ENCODE measurements at places on chromosomes 12 and 14.

DNA sequence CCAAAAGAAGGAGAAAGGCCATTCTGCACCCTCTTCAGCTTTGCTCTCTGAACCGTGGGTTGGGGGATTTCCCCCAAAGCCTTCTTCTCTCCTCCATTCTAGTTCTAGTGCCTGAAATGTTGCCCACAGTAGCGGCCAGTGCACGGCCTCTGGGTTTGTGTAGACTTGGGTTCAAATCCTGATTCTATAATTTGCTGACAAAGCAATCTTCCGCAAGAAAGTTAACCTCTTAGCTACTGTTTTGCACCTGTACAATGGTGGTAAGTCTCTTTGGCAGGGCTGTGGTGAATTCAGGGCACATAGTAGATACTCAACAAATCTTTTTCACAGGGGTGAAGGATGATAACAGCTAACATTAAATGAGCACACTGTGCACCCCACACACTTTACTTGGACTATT lies 5.8 kb upstream of the CACNA1C start:
- DNase-seq: no peak

- no peak for DNase-seq
Measured at GRCh38 chr12:43585676-43586075, 33.7 kb upstream of the ADAMTS20 start.

DNA sequence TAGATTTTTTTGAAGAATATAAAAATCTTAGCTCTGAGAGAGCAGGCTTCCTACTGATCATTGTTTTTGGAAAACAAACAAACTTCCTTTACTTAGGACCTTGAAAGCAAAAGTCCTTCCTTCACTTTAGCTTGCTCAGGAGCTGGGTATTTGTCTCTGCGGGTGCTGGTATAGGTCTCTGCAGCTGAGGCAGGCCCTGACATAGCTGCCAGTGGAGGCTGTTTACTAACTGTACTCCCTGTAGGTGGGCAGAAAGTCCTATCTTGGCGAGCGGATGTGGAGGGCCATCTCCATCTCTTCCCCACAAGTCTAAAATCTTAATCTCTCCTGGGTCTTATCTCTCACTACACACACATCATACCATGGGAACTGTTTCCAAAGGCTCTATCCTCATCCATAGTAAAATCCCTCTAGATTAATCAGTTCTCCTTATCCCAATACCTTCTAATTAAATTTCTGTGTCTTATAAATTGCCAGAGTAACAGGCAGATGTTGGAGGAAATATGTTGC lies 4.1 kb upstream of the MIA2 start:
- DNase-seq: no peak

- peak; percentile 44 for DNase-seq
Measured at GRCh38 chr12:63103494-63104131, 47.4 kb downstream of the AVPR1A start.

- no peak for DNase-seq
Measured at GRCh38 chr14:97640031-97640430, 842.8 kb downstream of the VRK1 start.

DNA sequence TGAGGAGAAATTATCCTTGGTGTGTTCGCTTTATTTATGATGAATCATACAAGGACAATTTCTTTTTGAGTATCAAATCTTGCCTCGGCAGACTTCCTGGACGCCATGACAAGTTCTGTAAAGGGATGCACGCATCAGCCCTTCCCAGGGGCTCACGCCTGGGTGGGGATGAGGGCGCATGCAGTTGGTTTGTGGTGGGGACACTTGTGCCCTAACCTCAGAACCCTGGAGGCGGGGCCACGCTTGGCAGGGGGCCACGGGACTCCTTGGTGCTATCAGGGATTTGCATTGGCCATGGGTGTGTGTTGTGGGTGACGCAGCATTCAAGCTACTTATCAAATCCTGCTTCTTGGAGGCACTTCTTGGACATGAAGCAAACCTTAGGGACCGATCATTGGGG lies 143.8 kb upstream of the RTL1 start:
- no peak for DNase-seq

DNA sequence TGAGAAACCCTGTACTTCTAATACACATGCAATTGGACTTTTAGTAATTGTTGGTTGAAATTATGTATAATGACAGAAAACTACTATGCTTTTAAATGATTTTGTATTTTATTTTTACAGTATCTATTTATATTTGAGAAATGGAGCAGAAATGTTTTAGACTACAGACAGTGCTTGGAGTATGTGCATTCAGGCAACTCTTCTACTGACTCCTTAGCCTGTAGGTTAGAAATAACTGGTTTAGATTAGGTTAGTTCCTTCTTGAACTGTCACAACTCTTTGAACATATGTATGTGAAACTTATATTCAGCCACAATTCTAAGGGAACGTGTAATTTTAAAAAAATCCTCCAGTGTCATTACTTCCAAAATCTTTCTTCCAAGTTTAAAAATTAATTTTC lies 1.7 kb downstream of the FGFR1OP2 start:
- no peak for DNase-seq

DNA sequence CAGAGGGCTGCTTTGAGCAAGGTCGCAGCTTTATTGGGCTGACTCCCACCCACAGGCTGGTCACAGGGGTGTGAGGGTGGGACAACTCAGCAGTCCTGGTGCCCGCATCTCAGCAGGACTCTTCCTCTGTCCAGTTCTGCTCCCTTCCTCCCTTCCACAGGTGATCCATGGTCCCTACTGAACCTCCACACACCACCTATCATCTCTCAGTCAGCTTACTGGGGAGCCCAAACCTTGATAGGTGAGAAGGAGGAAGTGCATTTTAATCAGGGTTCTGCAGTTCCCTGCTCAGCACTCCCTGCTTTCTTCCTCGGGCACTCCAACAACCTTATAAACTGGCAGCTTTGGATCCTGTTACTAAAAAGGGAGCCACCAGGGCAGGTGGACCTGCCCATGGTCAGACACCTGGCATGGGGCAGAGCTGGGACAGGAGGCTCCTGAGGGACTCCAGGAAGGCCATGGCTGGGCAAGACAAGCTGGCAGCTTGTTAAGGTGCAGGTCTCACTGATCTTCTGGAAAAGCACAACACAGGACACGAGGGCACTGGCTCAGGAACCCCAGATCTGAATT lies 664.6 kb downstream of the BCL11B start:
- no peak for DNase-seq

DNA sequence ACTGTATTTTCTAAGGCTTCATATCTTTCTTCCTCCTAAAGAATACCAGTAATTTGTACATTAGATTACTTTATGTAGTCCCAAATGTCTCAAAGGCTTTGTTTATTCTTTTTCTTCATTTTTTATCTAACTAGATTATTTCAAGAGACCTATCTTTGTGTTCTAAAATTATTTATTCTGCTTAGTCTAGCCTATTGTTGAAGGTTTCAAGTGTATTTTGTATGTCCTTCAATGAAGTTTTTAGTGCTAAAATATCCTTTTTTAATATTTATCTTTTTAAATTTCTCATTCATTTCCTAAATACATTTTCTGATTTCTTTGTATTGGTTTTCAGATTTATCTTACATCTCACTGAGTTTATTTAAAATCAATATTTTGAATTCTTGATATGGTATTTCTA lies 25.8 kb downstream of the OR4N5 start:
- no peak for DNase-seq

GRCh38 chr12:28137414-28137813 lies 52.8 kb upstream of the CCDC91 start:
- DNase-seq: no peak

- DNase-seq: no peak
Measured at GRCh38 chr14:71780822-71781221, 151.4 kb upstream of the RGS6 start.

DNA sequence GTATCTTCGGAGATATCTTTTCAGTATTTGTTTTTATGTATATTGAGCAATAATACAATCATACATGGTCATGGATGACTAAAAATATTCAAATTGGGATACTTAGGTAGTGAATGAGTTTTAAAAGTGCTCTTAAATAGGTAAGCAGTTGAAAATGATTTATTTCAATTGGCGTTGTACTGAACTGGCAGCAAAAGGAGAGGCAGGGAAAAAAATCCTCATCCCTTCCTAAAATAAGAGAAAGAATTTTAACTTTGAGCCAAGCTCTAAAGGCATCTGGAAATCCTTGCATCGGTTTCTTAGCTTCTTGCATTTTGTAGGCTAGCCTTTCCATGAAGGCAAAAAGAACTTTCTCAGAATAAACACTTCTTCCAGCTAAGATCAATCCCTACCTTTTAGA lies 125.2 kb downstream of the MGST1 start:
- DNase-seq: no peak

GRCh38 chr12:13816394-13816793 lies 165.0 kb downstream of the GRIN2B start:
- no peak for DNase-seq

DNA sequence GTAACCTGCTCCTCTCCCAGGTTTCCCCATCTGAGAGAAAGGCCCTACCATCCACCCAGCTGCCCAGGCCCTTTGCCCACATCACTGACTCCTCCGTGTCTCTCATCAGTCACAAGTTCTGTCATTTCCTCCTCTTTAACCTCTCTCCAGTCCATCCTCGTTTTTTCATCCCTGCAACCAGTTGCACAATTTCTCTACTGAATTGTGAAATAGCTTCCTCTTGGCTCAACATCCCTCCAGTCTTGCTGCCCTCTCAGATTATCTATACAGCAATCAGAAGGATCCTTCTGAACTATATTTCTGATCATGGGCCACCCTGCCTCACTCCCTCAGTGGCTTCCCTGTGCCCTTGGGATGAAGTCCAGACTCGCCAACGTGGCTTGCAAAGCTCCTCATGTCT lies 6.8 kb downstream of the FAM161B start:
- DNase-seq: no peak

DNA sequence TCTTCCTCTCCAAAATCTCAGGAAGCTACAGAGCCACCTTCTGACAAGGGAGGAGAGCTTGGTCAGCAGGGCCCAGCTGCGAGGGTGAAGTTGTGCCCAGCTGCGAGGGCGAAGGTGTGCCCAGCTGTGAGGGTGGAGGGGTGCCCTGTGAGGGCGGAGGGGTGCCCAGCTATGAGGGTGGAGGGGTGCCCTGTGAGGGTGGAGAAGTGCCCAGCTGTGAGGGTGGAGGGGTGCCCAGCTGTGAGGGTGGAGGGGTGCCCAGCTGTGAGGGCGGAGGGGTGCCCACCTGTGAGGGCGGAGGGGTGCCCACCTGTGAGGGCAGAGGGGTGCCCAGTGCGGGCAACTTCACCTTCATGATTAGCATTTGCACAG lies 20.4 kb upstream of the TTC7B start:
- DNase-seq: no peak

GRCh38 chr12:2198005-2198501 lies 145.3 kb downstream of the CACNA1C start:
- peak; percentile 13 for DNase-seq

DNA sequence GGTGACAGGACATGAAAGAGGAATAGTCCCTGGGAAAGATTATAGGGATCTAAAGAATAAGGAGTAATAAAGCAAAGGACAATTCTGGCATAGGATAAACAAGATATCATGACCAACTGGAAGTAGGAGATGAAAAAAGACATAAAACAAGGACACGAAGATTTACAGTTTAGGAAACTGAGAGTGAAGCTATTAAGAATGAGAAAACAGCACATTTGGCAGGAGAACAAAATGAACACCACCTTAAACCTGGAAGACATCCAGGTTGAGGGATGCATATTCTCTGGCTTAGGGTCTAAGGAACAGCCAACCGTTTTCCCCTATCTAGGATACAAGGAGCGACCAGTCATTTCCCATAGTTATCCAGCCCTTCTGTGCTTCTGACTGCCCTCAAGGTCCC lies 1.9 kb downstream of the TRIP11 start:
- no peak for DNase-seq

- no peak for DNase-seq
Measured at GRCh38 chr14:101563654-101564443, 2.6 kb downstream of the DIO3 start.

GRCh38 chr12:5792343-5792742 lies 152.7 kb downstream of the ANO2 start:
- DNase-seq: no peak

DNA sequence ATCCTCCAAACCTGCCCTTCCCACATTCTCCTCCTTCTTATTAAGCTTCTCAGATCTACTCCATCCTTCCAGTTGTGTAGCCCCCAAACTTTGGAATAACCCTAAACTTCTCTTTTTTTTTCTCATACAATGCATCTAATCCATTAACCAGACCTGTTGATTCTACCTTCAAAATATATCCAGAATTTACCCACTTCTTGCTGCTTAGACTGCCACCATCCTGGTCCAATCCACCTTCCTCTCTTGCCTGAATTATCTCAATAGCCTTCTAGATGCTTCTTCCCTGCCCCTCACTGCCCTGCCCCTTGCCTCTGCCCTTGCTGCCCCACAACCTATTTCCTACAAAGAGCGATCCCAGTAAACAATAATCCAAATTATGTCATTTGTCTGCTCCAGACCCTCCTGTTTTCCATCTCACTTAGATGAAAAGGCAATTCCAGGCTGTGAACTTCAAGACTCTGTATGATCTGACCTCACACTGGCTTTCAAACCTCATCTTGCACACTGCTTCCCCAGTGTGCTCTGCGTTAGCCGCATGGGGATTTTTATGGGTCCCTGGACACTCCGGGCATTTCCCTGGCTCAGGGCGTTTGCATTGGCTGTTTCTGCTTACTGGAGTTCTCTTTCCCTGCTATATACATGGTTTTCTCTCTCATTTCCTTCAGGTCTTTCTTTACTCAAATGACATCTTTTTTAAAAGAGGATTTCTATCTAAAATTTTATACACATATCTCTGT lies 42.6 kb upstream of the HIF1A start:
- peak; percentile 40 for DNase-seq

DNA sequence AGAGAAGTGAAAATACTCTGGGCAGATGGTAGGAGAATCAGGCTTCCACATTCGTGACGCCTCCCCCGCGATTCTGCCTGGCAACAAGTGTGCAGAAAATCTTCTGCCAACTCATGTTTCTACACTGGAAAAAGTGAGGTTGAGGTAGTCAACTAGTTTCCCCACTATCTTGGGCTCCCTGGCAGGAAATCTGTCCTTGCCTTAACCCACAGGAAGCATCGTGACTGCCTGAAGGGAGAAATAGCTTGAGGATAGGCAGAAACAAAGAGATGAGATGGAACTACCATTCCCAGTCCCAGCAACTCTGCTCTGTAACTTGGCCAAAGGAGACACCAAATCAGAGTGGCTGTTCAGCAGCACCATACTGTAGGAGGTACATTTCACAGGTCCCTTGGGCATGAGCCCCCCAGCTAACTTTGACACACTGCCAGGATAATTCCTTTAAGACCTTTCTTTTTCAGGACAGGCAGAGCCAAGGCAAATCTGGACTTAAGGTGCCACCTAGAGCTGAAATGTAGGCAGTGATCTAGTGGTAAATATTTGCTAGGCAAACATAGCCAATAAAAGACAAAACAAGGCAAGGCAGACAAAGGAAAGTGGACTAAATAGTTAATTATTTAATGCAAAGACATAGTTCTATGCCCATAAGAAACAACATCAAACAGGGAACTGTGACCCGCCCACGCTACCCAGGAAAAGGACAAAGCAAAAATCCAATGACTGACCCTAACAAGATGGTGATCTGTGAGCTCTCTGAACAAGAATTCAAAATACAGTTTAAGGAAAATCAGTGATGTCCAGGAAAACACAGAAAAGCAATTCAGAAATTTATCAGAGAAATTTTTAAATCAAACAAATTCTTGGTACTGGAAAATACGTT lies 205.1 kb downstream of the PTPRO start:
- no peak for DNase-seq

All from HEK293T (cell line).